ENCODE measurements at places on chromosomes 16 and 17. TPM values are rescaled to one million over a fixed set of nuclear protein-coding genes. Genes with fewer than 3 reads are reported as not detected.

DNA sequence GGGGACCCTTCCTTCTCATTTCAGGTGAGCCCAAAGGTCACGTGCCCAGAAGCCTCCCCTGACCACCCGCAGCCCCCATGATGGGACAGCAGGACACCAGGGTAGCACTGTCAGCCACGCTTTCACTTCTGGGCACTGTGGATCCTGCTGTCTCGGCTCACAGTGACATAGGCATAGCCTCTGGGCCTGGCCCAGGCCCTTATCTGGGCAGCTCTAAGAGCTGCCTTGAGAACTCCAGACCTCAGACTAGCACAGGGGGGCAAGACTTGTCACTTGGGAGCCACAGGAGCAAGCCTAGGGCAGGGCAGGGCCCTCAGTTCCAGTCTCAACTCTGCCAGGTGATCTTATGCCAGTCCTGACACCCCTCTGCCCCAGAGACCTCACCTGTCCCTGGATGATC is 4.7 kb downstream of the NATD1 start:
- DNase-seq = no peak

NATD1 gene
- total RNA-seq = 3.2 TPM

UNK gene
- 21.8 TPM for total RNA-seq

- DNase-seq = no peak
These were observed 5.0 kb downstream of the KCNH6 start for GRCh38 chr17:63528183-63528582.

CCL17 gene
- total RNA-seq = 3.1 TPM

- peak; percentile 79 for DNase-seq
These were observed 20.6 kb downstream of the CYB561 start for GRCh38 chr17:63425483-63425882.

FN3K gene
- total RNA-seq = 1.6 TPM

MEIOB gene
- not detected for total RNA-seq

- DNase-seq = no peak
These were observed 75.7 kb downstream of the CYTH1 start for GRCh38 chr17:78706271-78706915.

TERB1 gene
- total RNA-seq = not detected

DNA sequence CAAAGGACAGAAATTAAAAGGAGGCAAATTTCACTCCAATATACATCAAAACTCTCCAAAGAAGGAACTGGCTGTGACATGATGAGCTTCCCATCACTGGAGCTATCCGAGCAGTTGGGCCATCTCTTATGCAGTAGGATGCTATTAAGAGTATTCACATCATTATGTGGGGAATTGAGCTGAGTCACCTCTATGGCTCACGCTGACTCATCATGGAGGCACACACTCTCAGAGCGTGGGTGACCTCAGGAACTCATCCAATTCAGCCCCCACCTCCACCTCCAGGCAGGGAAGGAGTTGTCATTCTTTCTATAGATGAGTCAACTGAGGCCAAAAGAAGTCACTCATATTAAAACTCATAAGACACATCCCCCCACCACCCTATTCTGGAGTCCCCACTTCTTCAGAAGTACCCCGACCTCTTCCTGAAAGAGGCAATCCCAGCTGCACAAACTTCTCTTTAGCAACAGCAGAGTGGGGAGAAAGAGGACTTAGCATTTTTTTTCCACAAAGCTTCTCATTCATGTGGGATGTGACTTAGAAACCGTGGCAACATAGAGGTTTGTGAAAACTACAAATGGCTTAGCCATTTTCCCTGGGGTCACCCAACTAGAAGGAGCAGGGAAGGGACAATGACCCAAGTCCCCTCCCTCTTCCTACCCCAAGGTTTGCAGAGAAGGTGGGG is 32.5 kb downstream of the ABCC12 start:
- DNase-seq = peak; percentile 87

CTRB1 gene
- not detected for total RNA-seq

DNA sequence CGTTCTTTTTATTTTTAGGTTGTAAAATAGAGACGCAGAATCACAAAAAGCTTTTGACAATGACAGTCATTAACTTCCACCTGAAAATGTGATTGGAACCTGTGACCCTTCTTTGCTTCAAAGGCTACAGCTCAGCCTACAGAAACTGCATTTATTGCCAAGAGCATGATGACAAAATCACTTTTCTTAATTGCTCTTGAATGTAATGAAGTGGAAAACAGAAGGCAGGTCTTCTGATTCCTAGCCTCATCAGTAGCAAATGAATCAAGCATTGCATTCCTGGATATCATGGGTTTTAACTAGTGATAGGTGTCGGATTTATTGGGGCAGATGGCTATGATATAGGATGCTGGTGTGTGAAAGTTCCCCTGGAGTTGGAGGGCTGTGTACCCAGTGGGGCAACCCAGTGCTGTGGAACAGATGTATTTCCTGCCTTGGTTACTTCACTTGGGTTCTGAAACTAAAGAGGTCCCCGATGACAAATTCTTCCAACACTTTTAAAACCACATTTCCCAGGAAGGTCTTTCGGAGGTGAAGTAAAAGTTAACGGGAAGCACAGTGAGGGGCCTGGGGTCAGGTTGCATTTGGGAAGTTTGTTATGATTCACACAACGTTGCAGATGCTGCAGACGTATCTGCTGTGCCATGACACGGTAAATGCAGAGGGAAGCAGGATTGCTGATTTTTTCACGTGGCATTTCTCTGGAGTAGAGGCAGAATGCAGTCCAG is 127.5 kb downstream of the HS3ST3A1 start:
- no peak for DNase-seq

NTN1 gene
- total RNA-seq = 0.29 TPM

ANKS4B gene
- not detected for total RNA-seq

- DNase-seq = no peak
These were observed 7.3 kb upstream of the DHRS7C start for GRCh38 chr17:9798724-9799123.

DNA sequence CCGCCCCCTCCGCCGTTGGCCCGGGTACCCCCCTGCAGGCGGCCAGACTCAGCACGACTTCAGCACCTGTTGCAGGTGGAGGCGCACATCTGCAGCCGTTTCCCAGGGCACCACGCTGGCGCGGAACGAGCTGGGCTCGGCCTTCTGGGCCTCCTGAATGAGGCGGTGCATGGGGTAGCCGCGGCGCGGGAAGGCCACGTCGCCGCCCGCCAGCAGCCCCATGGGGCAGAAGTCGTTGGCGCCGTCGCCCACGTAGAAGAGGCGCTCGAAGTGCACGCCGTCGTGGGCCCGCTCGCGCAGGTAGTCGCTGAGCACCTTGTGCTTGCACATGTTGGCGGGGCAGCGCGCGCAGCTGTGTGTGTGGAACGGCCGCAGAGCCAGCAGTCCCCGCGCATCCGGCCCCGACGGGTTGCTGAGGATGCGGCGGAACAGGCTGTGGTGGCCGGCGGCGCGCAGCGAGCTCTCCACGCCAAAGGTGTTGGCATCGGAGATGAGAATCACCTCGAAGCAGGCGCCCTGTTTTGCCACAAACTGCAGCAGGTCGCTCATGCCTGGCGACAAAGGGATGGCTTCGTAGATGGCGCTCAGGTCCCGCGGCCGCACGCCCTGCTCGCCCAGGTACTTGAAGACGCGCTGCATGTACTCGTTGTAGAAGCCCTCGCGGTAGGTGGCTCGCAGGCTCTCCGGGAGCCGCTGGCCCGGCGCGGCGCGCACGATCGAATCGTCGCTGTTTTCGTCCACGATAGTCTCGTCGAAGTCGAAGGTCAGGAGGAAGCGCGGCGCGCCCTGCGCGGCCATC is 6.2 kb downstream of the PHOSPHO1 start:
- DNase-seq = peak; percentile 65

- no peak for DNase-seq
These were observed 378.1 kb downstream of the HAPSTR1 start for GRCh38 chr16:9469512-9469911.

DNA sequence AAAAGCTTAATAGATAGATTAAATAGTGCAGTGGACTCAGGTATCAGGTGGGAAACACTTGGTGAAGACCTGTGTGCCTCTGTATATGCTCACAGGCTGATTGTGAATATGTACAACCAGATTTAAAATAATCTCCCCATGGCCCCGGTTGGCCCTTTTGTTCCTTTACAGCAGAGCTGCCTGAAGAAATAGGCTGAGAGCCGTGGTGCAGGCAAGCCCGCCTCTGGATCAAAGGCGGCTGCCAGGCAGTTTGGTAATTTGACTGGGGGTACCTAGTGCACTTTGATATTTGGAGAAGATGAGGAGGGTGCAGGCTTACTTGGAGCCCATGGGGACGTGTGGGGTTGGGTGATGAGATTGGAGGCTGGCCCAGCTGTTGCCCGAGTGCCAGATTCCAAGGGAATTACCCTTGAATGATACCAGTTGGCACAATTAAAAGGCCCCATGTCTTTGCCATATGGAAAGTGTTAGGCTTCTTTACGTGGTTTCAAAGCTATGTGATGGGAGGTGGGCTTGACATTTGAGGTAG is 5.0 kb downstream of the NKD1 start:
- DNase-seq = no peak

DNA sequence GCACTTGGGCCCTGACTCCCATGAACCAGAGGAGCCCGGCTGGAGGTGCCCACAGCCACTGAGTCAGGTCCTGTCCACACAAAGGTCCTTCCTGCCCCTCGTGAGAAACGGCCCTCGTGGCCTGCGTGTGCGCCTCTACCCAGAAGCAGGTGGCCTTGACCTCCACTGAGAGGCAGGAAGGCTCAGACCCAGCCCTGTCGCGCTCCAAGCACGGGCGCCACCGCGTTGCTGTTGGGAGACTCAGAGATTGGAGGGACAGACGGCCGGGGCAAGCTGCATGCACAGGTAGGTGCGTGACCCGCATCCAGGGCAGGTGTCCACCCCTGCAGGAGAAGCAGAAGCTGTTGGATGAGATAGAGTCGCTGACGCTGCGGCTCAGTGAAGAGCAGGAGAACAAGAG is 8.1 kb upstream of the CAPN15 start:
- no peak for DNase-seq

DNA sequence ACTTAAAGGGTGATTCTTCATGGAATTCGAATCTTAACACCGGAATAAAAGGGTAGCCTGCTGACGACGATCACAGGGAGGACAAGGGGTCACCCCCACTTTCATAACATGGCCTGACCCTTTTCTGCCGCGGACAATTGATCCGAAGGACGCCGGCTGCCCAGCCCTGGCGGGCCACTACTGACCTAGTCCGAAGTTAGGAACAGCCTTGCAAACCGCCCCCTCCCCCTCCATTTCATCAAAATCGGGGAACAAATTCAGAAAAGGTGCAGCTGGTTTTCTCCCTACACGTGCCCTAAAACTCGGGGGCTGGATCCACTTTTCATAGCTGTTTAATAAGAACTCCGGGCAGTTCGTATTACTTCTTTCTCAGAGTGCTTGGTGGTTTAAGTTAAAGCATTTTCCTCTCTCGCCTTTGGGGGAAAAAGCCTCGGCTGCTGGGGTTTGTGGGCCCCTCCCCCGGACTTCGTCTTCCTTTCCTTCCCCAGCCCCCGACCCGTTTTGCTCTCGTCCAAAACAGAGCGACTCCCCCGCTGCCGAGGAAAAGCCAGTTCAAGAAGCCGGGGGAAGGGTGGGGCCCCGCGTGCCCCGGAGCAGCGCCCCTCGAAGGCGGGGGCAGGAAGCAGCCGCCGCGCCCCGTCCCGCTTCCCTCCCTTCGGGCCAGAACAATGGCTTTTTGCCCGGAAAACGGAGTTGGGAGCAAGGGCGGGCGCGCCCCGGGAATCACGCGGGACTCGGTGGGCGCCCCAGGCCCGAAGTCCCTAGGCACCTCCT is 641 bp upstream of the CBX2 start:
- DNase-seq = peak; percentile 46

- DNase-seq = no peak
These were observed 24.6 kb downstream of the C16orf90 start for GRCh38 chr16:3470723-3471122.

DNA sequence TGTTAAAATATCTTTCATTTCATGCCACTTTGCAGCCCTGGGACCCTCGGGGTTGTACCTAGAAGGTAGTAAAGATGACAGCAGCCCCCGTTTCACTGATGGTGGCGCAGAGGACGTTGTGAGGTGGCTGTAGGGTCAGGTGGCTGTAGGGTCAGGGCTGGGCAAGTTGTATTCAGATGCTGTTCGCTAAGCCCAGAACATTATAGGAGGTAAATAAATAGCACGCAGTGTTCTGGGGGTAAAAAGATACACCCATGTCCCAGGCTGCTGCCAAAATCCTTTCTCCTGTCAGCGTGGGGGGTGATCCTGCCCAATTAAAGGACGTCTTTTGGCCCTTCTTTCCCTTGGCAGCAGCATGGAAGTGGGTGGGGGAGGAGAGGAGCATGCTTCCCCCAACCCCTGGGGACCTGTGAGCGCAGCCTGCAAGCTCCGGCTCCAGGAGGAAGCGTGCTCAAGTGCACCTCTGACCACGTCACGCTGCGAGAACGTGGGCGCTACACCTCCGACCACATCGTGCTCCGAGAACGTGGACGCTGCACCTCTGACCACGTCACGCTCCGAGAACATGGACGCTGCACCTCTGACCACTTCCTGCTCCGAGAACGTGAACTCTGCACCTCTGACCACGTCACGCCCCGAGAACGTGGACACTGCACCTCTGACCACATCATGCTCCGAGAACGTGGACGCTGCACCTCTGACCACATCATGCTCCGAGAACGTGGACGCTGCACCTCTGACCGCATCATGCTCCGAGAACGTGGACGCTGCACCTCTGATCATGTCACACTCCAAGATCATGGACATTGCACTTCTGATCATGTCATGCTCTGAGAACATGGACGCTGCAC is 182.1 kb downstream of the RPTOR start:
- no peak for DNase-seq

GOSR1 gene
- 39.9 TPM for total RNA-seq

CMIP gene
- 36.6 TPM for total RNA-seq

DNA sequence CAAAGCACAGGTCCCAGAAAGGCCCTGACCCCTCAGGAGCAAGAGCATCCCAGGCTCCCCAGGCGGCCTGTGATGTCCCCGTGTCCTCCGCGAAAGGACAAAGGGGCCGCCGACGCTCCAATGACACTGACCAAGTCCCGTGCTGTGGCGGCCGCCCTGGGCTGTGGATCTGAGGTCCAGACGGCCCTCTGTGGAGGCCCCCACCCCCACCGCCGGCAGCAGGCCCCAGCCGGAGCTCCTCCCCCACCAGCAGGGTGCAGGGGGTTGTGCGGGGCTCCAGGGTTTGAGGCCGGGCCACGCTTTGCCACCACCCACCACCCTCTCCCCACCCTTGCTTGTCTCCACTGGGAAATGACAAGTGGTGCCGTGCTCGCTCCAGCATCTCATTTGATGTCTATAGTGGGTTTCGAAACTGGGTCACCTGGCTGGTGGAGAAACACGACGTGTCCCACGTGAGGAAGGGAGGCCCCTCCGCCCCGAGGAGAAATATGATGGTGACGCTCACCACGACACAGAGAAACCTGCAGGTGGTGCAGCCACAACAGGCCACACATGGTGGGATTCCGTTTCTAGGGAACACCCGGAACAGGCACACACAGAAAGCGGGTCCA is 31.2 kb upstream of the ZNF469 start:
- no peak for DNase-seq

GRCh38 chr16:31005350-31006085 is 4.9 kb downstream of the STX1B start:
- DNase-seq = no peak

TELO2 gene
- total RNA-seq = 62.6 TPM

GRCh38 chr17:27333410-27333980 is 39.6 kb downstream of the WSB1 start:
- DNase-seq = peak; percentile 55

PSMB3 gene
- 348 TPM for total RNA-seq

C17orf107 gene
- total RNA-seq = 2.3 TPM

- peak; percentile 92 for DNase-seq
These were observed 10.0 kb downstream of the ATP5PD start for GRCh38 chr17:75036643-75037268.

NOD2 gene
- 17.9 TPM for total RNA-seq

- DNase-seq = peak; percentile 41
These were observed 142.2 kb downstream of the RAB11FIP4 start for GRCh38 chr17:31533546-31534155.

Data from activated CD4-positive, alpha-beta memory T cell treated with anti-CD3 and anti-CD28 coated beads for 36 hours (primary cell).